ENCODE measurements at places on chromosomes 3 and 15.

- H3K4me3 ChIP-seq, result no peak overlapping the region
- DNase-seq, result no peak
- H3K36me3 ChIP-seq, result no peaks in the 10 kb centered on the region
- no peaks in the 10 kb centered on the region for H3K27me3 ChIP-seq
Measured at GRCh38 chr15:87877114-87877810, 379.3 kb downstream of the NTRK3 start.

DNA sequence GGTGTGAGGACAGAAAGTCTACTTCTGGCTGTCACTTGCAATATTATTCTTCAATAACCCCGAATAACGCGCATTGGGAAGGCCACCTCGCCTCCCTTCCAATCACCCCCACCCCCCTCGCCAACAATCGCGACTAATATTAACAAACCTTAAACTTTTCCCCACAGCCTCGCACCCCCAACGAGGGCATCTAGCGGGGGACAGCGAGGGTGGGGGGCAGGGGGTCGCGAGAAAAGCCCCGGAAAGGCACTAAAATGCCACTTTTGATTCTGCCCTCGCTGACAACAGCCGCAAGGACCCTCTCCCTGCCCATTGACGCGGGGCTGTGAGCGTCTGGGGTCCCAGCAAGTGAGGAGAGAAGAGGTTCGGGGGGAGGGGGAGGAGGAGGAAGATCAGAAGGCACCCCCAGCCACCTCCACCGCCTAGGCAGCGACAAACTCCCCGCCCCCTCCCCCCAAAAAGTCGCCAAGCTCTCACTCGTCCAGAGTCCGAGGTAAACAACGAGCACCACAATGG, 868 bp downstream of the SATB1 start:
- peak; percentile 22 for DNase-seq
- peaks cover 36% of the 10 kb centered on the region for H3K4me1 ChIP-seq
- H3K27ac ChIP-seq, result peak overlapping the region; percentile 98
- peak overlapping the region; percentile 85 for H3K4me3 ChIP-seq
- no peaks in the 10 kb centered on the region for H3K27me3 ChIP-seq

DNA sequence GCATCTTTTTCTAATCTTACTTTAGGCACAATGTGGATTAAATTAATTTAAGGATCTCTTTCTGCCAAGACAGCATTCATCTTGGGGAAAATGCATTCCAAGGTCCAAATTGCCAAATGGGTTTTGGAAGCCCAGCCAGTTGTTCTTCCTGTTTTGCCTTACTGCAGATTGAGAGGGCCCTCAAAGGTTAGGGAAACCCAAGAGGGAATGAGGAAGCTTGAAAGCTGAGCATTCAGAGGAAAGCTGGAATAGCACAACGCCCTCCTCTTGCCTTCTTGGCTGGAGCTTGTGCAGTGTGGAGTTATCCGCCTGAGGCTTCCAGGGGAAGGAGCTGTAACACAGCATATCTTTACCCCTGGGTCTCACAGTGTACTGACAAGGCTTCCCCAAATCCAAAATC, 18.2 kb upstream of the SACM1L start:
- H3K4me3 ChIP-seq, result no peak overlapping the region
- no peak overlapping the region for H3K27ac ChIP-seq
- no peaks in the 10 kb centered on the region for H3K27me3 ChIP-seq

GRCh38 chr3:6737630-6738029, 123.3 kb upstream of the GRM7 start:
- H3K36me3 ChIP-seq, result no peaks in the 10 kb centered on the region
- DNase-seq, result no peak
- H3K27ac ChIP-seq, result no peak overlapping the region
- H3K27me3 ChIP-seq, result no peaks in the 10 kb centered on the region

- peaks cover 8% of the 10 kb centered on the region for H3K4me1 ChIP-seq
- H3K36me3 ChIP-seq, result no peaks in the 10 kb centered on the region
- H3K27ac ChIP-seq, result no peak overlapping the region
- H3K4me3 ChIP-seq, result no peak overlapping the region
Measured at GRCh38 chr15:57993409-57994145, 71.9 kb downstream of the ALDH1A2 start.

All from progenitor cell of endocrine pancreas (in vitro differentiated cells).